Activated T-helper 2 cell treated with anti-CD3 and anti-CD28 coated beads, Interferon-gamma antibody, Interleukin-2, Interleukin-4, amounts not matched to agents 10 μg/mL and 5 μg/mL and 100 μg/mL, durations not matched to agents 14 hours and 24 hours and 36 hours (primary cell): ENCODE measurements at places on chromosomes 7 and 10. TPM values are rescaled to one million over a fixed set of nuclear protein-coding genes. Genes with fewer than 3 reads are reported as not detected.
A peak's percentile ranks its signal among the peaks of the same experiment; 100 is the strongest.

Gene WDFY4
- total RNA-seq, result 0.18 and 0.21 TPM in 2 replicates

Gene EBLN1
- total RNA-seq, result not detected in 2 replicates

Gene CDK14
- 2.1 and 2.2 TPM in 2 replicates for total RNA-seq

Gene HOXA6
- not detected in 2 replicates for total RNA-seq

DNA sequence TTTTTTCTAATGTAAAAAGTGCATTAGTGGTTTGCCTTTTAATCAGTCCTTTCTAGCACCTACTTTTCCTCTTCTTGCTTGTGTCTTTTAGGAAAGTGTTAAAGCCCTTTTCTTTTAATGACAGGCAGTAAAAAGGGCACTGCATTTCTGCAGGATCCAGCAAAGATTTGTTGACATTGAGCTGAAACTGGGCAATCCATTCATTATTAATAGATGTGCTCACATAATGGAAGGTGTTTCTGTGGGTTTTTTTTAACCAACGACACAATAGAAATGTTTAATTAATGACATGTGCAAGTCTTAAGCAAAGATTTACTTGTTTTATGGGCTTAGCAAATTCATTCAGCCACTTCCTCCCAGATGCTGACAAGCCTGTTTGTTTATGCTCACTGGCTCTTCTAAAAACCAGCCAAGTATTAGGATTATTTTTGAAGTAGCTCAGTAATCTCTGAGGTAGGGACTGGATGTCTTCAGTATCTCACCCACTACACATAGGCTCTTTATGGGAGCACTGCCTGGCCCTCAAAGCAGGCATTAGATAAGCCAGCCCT lies 1201.1 kb downstream of the SORCS1 start:
- H3K27me3 ChIP-seq, result no peaks in the 10 kb centered on the region
- DNase-seq, result no peak
- no peak overlapping the region for H3K4me3 ChIP-seq
- no peaks in the 10 kb centered on the region for H3K36me3 ChIP-seq
- no peaks in the 10 kb centered on the region for H3K4me1 ChIP-seq

DNA sequence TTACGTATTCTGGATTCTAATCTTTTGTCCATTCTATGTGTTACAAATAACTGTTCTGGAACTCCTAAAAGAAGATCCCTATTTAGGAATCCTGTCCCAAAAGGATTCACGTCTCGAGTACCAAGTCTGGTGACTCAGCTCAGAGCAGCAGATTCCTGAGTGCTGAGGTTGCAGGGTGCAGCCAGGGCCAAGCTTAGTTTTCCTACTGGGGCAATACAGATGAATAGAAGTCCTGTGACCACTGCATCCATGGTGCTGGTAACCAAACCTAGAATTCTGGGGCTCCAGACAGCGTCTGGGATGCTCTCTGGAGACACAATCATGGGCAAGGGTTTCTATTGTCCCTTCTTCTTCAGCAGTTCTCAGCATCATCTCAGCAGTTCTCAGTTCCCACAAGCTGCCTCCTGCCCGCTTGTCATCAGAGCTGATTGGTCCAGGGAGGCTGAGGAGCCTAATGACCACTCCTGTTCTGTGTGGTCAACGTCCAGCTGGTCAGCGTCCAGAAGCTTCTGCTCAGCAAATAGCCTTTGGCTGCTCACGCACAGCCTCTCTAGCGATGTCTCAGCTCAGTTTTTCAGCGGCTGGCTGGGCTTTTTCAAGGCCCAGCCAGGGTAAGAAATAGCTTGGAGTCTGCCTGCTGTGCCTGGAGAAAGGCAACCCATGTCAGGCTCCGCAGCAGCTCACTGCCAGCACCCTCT lies 50.4 kb upstream of the C7orf33 start:
- no peak for DNase-seq
- H3K4me3 ChIP-seq, result no peak overlapping the region
- no peaks in the 10 kb centered on the region for H3K36me3 ChIP-seq
- H3K4me1 ChIP-seq, result peaks cover 6% of the 10 kb centered on the region
- H3K27ac ChIP-seq, result no peak overlapping the region

DNA sequence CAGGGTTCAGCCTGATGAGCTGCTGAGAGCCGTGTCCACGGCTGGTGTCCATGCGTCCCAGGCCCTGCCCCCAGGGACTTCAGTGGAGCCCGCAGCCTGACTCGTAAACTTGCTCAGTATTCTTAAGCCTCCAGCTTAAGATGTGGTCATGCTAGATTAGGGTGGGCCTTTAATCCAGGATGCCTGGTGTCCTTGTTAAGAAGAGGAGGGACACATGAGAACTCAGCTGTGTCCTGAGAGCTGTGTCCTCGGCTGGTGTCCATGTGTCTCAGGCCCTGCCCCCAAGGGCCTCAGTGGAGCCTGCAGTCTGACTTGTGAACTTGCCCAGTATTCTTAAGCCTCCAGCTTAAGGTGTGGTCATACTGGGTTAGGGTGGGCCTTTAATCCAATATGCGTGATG lies 23.0 kb downstream of the DOCK1 start:
- no peaks in the 10 kb centered on the region for H3K36me3 ChIP-seq
- H3K4me3 ChIP-seq, result no peak overlapping the region
- no peaks in the 10 kb centered on the region for H3K27me3 ChIP-seq
- DNase-seq, result no peak
- H3K27ac ChIP-seq, result no peak overlapping the region

DNA sequence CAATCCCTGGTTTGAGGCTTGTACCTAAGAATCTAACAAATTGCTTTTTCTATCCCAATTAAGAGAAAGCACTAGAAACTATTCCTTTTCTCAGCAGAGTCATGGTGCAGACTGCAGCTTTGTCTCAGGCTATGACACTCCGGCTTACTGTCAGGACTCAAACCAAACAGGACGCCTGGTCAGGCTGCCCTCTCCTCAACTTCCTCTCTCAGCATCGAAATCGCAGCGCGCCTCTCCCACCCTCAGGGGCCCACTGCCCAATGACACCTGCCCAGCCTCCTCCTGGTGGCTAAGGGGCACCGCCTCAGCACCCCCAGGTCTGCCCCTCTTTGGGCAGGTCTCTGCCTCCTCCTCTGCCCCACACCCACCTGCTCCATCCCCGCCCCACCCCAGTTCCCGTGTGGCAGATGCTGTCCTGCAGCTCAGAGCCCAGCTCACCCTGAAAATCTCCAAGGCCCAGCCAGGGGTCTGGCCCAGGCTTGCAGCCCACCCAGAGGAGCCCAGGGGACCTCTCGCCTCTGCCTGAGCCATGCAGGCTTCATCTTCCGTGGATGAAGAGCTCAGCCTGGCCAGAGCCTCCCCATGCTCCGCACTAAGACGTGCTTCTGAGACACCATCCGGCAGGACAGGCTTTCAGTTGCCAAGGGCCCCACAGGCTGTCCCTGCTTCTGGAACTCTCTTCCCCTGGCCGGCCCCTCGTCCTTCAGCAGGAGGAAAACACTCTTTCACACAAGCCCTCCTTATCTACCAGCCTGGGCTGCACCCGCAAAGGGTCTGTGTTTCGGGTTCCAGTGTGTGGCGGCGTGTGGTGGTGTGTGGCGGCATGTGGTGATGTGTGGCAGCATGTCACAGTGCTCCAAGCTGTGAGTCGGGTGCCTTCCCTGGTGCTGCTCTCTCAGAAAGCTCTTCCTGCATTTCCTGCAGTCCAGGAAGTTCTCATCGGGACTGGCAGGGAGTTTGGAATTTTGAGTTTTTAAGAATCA lies 16.4 kb upstream of the PTPRN2 start:
- H3K4me1 ChIP-seq, result no peaks in the 10 kb centered on the region
- no peak overlapping the region for H3K4me3 ChIP-seq
- no peak overlapping the region for H3K27ac ChIP-seq
- H3K36me3 ChIP-seq, result peaks cover 12% of the 10 kb centered on the region
- H3K27me3 ChIP-seq, result no peaks in the 10 kb centered on the region

DNA sequence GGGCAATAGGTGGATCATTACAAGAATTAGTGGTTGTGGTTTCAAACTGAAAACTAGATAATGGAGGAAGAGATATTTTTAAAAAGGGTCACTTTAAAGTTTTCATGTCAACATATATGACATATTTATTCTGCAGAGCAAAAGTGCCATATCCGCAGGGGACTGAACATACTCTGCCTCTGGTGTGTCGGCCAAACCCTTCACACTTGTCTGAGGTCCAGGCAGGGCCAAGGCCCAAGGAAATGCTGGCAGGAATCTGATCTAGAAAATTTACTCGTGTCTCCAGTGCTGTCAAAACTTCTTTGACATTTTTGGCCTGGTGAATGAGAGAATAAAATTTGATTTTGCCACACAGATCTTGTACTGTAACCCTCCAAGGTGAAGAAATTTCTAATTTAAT lies 562.3 kb downstream of the CCSER2 start:
- no peaks in the 10 kb centered on the region for H3K36me3 ChIP-seq
- no peaks in the 10 kb centered on the region for H3K27me3 ChIP-seq
- no peaks in the 10 kb centered on the region for H3K4me1 ChIP-seq
- DNase-seq, result no peak
- H3K4me3 ChIP-seq, result no peak overlapping the region
- H3K27ac ChIP-seq, result no peak overlapping the region

DNA sequence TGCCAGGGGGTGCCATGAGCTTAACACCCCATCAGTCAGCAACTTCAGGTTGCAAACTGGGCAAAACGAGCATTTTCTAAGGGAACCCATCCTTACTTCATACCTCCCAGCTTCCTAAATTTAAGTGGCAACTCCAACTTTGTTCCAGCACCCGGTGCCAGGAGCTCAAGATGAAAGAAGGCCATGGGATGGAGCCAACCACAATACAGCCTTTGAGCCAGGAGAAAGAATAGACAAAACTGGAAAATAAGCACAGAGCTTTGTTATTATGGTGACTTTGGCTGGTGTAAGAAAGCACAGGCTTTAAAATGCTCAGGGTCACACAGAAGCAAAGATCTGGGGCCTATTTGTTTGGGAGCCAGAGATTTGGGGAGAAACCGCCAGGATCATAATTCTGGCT lies 388.7 kb upstream of the MGMT start:
- no peaks in the 10 kb centered on the region for H3K36me3 ChIP-seq
- peaks cover 10% of the 10 kb centered on the region for H3K27me3 ChIP-seq
- no peak for DNase-seq
- no peak overlapping the region for H3K4me3 ChIP-seq

DNA sequence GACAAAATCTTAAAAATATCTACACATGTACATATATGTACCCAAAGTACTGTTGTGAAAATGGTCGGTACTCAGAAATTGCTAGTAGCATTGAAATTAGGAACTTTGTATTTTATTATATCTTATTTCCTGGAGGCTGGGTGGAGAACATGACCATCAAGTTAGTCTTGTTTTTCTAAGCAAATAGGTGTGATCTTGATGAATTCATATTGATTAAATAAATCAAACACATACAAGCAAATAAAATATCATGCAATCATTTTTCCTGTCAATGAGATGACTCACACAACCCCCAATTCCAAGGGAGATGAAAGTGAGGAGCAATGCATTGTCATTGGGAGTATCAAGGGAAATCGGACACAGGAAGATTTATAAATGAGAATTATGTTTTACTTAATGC lies 18.0 kb downstream of the VSTM2A start:
- H3K4me1 ChIP-seq, result no peaks in the 10 kb centered on the region
- no peak overlapping the region for H3K4me3 ChIP-seq
- H3K27ac ChIP-seq, result no peak overlapping the region
- H3K36me3 ChIP-seq, result no peaks in the 10 kb centered on the region

- peaks cover 5% of the 10 kb centered on the region for H3K27me3 ChIP-seq
- no peak overlapping the region for H3K4me3 ChIP-seq
- peaks cover 9% of the 10 kb centered on the region for H3K4me1 ChIP-seq
Observed at GRCh38 chr10:80108576-80109239, 23.8 kb upstream of the PLAC9 start.

- H3K27me3 ChIP-seq, result no peaks in the 10 kb centered on the region
- peaks cover 60% of the 10 kb centered on the region for H3K4me1 ChIP-seq
- H3K27ac ChIP-seq, result no peak overlapping the region
- no peak overlapping the region for H3K4me3 ChIP-seq
Observed at GRCh38 chr7:2411049-2411448, 7.6 kb downstream of the CHST12 start.

DNA sequence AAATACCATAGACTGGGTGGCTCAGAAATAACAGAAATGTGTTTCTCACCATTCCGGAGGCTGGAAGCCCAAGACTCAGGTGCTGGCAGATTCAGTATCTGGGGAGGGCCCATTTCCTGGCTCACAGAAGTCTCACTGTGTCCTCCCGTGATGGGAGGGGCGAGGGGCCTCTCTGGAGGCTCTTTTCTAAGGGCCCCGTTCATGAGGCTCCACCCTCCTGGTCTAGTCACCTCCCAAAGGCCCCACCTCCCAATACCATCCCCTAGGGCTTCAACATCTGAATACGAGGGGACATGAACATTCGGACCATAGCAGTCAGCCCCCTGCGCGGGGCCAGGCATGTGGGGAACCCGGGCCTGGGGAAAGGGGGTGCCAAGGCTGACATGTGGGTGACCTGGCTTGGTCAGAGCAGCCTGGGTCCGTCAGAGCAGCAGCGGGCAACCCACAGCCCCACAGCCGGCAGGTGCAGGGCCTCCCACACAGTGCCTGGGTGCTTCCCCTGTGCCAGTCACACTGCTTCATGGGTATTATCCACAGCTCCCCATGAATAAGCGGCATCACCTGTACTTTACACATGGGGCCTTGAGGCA lies 13.3 kb upstream of the CNPY1 start:
- H3K4me1 ChIP-seq, result no peaks in the 10 kb centered on the region
- no peak overlapping the region for H3K4me3 ChIP-seq
- no peak for DNase-seq
- H3K36me3 ChIP-seq, result no peaks in the 10 kb centered on the region

DNA sequence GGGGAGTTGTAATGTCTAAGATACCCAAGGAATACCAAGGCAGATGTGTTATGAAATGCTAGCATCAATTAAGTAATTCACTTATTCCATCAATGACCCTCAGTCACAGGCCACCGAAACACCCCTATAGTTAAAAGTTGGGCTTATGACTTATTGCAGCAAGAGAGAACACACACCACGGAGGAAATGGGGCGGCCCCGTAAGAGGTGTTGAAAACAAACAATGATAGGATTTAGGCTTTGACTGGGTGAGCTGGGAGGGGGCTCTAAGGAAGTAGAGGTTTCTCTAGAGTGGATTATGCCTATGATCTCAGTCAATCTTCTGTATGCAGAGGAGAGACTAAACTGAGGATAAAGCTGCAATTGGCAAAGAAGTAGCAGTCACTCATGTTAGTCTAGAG lies 45.4 kb upstream of the PRKCQ start:
- no peak for DNase-seq
- H3K27ac ChIP-seq, result no peak overlapping the region
- H3K36me3 ChIP-seq, result peaks cover 13% of the 10 kb centered on the region
- no peak overlapping the region for H3K4me3 ChIP-seq

DNA sequence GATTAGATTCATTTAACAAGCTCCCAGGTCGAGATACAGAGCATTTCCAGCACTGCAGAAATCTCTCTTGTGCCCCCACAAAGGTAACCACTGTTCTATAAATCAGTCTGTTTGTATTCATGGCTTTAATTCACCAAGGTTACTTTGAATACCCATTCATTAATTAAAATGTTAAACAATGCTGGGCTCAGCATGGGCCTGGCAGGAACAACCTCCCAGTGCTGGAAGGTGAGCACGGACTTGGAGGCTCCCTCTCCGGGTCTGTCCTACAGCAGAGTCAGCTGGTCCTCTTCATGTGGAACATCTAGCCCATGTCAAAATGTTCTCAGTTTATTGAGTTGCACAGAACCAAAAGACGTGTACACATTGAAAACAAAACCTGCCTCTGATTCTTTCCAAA lies 15.6 kb upstream of the EFCAB10 start:
- no peaks in the 10 kb centered on the region for H3K4me1 ChIP-seq
- H3K36me3 ChIP-seq, result no peaks in the 10 kb centered on the region
- H3K27me3 ChIP-seq, result peaks cover 19% of the 10 kb centered on the region
- no peak overlapping the region for H3K4me3 ChIP-seq
- no peak overlapping the region for H3K27ac ChIP-seq

- H3K4me1 ChIP-seq, result peaks cover 5% of the 10 kb centered on the region
- no peak for DNase-seq
- H3K27me3 ChIP-seq, result no peaks in the 10 kb centered on the region
- H3K27ac ChIP-seq, result peak overlapping the region; percentile 68
- H3K36me3 ChIP-seq, result peaks cover 3% of the 10 kb centered on the region
Observed at GRCh38 chr10:43437141-43437870, 395 bp downstream of the ZNF487 start.
